ENCODE measurements at places on chromosomes 12 and 14.

DNA sequence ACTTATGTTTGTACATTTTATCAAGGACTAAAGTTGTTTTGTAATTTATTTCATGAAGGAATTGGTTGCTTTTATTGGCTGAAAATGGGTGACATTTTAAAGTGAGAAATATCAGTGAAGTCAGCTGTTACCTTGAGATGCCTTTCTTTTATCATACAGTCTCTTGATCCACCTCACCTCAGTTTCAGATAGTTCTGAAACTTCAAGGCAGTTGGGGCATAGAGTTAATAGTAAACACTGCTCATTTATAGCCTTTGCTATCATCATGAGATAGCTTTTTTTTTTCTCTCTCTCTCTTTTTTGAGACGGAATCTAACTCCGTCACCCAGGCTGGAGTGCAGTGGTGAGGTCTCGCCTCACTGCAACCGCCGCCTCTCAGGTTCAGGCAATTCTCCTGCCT, 76.7 kb downstream of the MON2 start:
- DNase-seq, result no peak

DNA sequence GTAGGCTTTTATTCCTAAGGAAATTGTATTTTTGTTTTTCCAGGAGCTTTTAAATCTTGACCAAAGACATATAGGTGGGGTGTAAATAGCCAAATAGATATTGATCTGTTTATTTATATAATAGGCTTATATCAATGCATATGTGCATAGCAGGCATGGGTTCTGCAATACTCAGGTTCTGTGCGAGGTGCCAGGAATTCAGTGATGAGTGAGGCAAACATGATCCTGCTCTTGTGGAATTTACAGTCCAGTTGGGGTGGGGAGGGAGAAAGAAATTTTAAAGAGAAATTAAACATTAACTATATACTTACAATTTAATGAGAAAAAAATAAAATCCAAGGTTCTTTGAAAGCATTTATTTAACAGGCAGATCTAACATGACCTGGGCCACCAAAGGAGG, 160.3 kb upstream of the HIF1A start:
- DNase-seq, result no peak

- DNase-seq, result no peak
Measured at GRCh38 chr12:54341378-54342300, 16.7 kb downstream of the COPZ1 start.

GRCh38 chr12:100187068-100187467, 13.5 kb upstream of the ACTR6 start:
- no peak for DNase-seq

DNA sequence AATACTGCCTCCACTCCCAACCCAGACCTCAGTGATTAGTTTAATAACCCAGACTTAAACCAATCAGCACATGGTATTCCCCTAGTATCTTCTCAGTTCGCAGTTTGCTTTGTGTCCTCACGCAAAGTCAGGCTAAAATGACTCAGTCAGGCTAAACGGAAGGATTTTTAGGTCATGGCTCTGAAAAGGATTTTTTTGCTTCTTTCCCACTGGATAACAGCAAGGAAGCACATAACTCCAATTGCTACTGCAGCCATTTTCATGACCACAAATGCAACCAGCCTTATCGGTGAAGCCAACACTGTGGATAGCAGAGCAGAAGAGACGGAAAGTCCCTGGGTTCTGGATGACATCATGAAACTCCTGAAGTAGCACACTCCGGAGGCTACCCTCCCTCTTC, 67.7 kb downstream of the ZC3H14 start:
- no peak for DNase-seq

- DNase-seq, result no peak
Measured at GRCh38 chr12:95634622-95635621, 83.6 kb upstream of the USP44 start.

All from stimulated activated CD8-positive, alpha-beta memory T cell treated with anti-CD3 and anti-CD28 coated beads, Interleukin-7, amount 100 ng/mL, for 48 hours (primary cell).